ENCODE measurements at places on chromosomes 6 and 20.
A peak's percentile ranks its signal among the peaks of the same experiment; 100 is the strongest.

DNA sequence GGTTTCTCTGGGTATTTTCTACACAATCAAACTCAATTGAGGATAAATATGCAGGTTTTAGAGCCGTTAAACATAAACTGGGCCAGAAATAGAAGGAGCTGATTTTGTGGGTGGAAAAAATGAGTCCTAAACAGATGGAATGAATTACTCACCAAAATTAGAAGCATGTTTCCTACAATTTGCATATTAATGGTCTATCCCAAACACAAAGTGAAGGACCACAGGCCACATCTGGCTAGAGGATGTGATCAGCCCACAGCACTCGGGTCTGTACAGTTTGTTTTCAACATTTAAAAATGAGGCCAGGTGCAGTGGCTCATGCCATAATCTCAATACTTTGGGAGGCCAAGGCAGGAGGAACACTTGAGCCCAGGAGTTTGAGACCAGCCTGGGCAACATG lies 296.3 kb downstream of the PREX1 start:
- DNase-seq: no peak

DNA sequence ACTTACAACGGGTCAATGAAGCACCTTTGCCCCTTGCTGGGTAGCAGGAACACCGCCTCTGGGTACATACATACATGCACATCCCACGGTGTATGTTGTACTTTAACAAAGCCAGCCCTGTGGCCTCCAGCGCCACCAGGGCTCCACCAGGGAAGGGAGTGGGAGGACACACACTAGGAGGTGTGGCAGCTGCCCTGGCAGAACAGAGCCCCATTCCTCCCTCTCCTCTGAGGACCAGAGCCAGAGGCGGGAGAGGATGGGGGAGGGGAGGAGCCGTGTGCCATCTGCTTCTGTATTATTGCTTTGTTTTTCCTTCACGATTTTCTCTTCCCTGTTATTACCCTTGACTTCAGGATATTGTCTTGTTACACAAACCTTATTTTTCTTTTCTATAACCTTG lies 105.8 kb upstream of the TRAF3IP2 start:
- DNase-seq: peak; percentile 37

GRCh38 chr6:143721642-143722041 lies 43.9 kb downstream of the PHACTR2 start:
- no peak for DNase-seq

GRCh38 chr20:1371830-1372539 lies 20.9 kb downstream of the FKBP1A start:
- no peak for DNase-seq

DNA sequence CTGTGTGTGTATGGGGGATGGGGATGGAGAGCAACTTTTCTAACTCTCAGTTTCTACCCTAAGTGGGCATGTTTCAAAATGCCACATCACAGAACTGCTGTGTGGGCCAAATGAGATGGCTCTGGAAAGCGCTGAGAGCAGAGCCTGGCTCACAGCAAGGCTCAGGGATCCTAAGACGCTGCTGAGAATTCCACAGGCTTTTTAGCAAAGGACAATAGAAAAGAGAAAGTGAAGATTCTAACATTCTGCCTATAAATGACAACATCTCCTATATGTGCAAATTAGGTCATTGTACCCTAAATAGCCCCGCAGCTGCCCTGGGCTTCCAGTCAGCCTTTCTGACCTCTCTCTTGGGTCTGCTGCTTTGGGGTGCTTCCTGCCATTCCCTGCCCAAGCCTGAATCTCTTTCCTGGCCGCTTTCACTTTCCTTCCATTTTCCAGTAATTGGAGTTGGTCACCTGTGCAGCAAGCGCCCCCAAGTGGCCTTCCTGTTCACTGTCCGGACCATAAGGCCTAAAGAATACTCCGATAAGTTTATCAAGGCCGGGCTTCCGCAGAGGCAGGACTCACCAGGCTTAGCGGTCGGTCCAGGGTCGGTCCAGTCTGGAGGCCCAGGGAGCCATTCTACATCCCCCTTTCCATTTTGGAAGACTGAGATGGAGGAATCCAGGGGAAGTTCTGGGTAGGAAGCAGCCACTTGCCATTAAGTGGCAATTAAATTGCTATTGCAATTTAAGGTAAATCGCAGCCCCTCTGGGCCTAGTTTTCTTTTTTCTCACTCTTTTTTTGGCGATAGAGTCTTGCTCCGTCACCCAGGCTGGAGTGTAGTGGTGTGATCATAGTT lies 6.7 kb upstream of the DDR1 start:
- peak; percentile 95 for DNase-seq

DNA sequence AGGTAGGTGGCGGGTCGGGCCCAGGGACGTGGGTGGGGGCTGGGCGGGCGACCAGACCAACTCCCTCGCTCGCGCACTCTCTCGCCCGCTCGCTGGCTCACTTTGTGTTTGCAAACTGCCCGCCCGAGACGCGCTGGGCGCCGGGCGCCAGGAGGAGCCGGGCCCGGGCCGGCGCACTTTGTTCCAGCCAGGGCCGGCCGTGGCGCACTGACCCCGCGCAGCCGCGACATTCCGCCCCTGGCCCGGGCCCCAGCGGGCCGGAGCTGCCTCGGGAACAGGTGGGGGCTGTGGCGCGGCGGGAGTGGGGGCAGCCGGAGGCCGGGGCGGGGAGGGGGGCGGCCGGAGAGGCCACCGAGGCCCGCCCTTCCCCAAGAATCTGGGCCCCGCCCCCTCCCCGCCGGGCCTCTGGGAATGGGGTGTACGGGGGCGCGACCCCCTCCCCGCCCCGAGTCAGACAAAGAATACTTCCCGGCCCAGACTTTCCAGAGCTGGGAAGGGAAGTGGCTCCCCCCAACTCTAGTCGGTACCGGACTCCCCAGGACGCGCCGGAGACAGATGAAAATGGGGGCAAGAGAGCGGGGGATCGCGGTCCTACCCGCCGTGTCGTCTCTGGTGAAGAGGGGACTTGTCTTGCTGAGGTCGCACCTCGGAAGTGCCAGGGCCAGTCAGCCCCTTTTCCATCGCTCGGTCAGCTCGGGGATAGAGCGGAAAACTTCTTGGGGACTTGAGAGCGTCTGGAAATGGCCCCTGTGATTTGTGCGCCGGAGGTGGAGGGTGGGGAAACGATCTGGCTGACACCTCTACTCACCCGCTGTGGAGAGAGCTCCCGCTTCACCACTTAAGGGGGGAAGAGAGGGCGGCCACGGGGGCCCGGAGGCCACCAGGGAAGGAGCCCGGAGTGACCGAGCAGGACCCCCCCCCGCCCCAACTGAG lies 951 bp downstream of the FOXP4 start:
- peak; percentile 75 for DNase-seq

GRCh38 chr20:9220874-9221547 lies 152.1 kb downstream of the PLCB4 start:
- no peak for DNase-seq

- peak; percentile 93 for DNase-seq
Measured at GRCh38 chr6:32589596-32590449, at the start of gene HLA-DRB1. Gene HLA-DRB1, minus strand, starts transcription at chr6:32589848. Its CDS starts 106 bp downstream, at chr6:32589742.

- DNase-seq: no peak
Measured at GRCh38 chr6:37519461-37519860, 19.8 kb upstream of the CCDC167 start.

DNA sequence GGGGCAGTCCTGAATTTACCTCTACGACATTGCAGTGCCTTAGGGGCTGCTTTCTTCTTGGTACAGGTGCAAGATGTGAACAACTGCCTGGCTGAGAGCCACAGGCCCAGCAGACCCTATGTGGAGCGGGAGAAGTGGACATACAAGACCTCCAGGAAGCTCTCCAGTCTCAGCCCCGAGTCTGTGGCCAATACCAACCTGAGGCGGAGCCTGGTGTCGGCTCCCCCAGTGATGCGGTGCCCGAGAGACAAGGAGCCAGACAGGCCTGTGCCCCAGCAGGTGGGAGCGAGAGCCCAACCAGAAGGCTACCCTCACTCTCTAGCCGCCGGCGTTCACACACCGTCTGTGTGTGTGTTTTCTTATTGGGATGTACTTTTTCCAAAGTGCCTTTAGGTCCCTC lies 59.6 kb downstream of the EFCAB8 start:
- DNase-seq: no peak

- no peak for DNase-seq
Measured at GRCh38 chr6:148573922-148574321, 172.9 kb upstream of the UST start.

DNA sequence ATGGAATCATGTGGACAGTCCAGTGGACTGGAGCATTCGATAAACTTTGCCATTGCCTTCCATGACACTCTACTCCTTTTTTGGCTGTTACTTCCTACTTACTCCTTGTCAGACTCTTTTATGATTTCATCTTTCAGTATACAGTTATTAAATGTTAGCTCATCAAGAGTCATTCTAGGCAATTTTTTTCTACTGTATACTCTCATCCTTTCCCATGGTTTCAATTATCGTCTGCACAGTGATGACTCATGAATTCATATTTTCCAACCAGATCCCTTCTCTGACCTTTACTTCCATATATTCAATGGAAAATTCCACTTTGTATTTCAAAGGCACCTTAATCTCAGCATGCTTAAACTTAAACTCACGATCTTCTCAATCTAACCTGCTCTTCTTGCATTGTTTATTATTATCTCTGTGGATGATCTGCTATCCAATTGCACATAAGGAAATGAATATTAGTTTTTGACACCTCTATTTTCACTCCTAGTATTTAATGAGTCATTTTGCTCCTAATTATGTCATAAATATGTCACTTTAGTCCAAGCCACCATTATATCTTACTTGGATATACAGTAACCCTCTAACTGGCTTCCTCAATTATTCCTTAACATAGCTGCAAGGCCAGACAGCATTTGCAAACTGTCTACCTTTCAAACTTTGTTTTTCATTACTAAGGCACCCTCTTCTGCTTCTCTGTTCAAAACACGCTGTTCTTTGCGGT lies 427.5 kb downstream of the PHF3 start:
- DNase-seq: no peak

DNA sequence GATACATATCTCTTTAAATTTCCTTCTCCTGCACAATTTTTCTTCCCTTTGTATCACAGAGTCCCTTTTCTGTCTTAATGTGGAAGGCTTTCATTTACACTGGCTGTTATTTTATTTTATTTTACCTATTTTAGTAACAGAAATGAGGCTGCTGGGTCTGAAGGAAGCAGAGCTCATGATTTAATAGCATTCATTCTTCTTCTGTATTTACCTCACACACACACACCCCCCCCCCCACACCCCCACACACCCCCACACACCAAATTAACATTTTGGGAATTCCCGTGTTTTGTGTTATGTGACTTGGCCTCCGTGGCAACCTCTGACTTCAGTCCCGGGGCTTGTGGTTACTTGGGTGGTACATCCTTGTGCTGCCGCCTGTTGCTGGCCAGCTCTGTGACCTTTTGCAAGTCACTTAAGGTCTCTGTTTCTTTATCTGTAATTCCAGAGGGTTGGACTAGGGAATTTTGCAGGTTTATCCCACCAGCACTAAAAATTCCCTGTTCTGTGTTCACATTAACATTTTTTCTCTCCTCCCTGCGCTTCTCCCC lies 108.8 kb downstream of the TIAM2 start:
- no peak for DNase-seq

DNA sequence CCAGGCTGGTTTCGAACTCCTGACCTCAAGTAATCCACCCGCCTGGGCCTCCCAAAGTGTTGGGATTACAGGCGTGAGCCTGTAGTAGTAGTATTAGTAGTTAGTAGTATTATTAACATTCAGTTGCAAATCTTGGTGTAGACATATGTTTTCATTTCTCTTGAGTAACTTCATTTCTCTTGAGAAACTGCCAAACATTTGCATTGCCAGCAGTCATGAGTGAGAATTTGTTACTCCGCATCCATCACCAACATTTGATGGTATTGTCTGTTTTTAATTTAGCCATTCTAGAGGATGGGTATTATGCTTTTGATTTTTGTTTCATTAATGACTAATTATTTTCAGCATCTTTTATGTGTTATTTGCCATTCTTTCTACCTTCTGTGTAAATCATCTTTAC lies 1.5 kb upstream of the ERVFRD-1 start:
- no peak for DNase-seq

- DNase-seq: no peak
Measured at GRCh38 chr20:17883592-17884306, 84.8 kb downstream of the SNX5 start.

DNA sequence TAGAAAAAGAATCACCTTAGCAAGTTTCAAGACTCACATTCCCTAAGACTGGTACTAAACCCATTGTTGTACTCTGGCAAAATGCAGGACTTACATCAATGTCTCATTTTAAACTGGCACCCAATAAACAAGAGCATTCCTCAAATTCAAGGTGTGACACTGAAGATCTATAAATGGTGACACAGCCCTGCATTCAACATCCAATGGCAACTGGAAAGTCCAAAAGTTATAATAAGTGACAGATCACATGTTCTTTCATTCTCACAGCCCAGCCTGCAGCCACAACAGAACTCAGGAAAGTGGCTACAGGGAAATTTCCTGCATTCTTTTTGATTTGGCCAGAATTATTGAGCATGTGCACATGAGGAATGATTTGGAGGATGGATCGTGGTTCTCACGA lies 57.5 kb downstream of the MBOAT1 start:
- DNase-seq: peak; percentile 46

DNA sequence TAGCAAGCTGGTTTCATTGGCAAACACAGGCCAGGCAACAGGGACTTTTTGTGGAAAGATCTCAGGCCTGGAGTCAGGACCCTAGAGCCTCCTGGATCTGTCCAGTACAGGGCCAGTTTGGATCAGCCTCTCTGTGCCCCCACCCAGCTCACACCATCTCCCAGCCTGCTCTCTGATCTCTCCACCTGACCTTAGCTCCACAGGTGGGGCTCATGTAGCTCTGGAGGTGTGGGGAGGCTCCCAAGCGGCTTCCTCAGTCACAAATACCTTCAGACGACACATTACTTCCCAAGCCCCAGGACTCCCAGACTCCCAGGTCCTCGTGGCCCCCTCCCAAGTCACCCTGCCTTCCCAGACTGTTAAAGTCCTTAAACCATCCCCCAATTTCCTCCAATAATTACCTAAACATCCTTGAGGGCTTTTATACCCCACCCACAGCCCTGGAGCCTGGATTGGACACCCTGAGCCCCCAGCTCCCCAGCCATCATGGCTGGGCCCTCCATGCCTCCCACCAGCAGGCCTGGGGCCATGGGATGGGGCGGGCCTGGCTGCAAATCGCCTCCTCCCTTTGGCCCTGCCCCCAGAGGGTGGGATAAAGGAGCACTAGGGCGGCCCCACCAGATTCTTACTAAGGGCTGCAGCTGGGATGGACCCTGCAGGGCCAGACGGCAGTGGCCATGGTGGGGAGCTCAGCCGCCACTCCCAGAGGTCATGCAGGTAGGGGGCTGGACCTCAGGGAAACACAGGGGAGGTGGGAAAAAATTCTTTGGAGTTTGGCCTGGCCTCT lies 15.9 kb upstream of the FANCE start:
- DNase-seq: peak; percentile 70

GRCh38 chr20:15842872-15843271 lies 730.4 kb downstream of the KIF16B start:
- no peak for DNase-seq

DNA sequence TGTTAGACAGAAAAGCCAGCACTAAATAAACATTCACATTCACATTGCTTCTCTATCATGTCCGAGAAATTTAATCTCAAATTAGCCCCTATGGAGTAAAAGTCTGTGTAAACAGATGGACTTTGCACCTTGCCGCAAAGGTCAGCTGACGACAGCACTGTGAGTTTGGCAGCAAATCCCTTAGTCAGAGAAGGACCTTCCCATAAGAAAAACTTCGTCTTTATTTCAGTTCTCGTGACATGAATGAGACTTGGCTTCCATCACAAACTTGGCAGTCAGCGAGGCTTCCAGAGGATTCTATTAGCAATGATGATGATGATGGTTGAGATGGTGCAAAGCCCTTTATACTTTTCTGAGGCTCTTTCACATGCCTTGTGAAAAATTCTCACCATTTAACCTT lies 133.7 kb upstream of the IFNGR1 start:
- DNase-seq: peak; percentile 80

All from small intestine (tissue), 16 donors.